ENCODE measurements at places on chromosomes 11 and 22. TPM values are rescaled to one million over a fixed set of nuclear protein-coding genes. Genes with fewer than 3 reads are reported as not detected.

DNA sequence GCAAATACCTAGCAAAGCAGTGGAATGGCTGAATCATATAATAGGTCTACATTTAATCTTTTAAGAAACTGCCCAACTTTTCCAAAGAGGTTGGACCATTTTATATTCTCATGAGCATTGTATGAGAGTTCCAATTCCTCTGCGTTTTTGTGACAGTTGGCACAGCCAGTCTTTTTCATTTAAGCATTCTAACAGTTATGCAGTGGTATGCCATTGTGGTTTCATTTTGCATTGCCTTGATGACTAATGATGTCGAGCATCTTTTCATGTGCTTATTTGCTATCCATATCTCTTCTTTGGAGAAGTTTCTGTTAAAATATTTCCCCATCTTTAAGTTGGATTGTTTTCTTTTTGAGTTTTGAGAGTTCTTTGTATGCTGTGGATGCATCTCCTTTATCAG lies 38.7 kb downstream of the EIF3F start:
- DNase-seq = no peak

GRCh38 chr22:22923930-22924329 lies 36.3 kb downstream of the IGLL5 start:
- no peak for DNase-seq

CCDC116 gene
- total RNA-seq = 0.13 TPM

DNA sequence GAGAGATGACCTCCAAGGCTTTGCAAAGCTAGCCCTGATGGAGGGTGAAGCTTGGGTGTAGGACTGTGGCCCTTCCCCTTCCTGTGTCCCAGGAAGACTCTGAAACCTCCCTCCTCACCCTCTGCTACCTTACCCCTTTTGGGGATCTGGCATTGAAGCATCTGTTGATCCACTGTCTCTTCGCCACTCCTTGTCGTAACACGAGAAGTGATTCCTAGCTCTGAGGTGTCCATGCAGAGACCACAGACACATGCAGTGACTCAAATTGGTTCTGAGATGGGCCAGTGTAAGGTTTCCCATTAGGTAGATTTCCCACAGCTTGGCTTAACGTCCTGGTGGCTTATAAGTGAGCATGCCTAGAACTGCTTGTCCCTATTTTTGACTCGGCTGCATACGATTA lies 101.4 kb downstream of the ZBTB16 start:
- DNase-seq = no peak

GAL gene
- total RNA-seq = not detected

- DNase-seq = no peak
These were observed 5.7 kb downstream of the UPK3A start for GRCh38 chr22:45290410-45290936.

DNA sequence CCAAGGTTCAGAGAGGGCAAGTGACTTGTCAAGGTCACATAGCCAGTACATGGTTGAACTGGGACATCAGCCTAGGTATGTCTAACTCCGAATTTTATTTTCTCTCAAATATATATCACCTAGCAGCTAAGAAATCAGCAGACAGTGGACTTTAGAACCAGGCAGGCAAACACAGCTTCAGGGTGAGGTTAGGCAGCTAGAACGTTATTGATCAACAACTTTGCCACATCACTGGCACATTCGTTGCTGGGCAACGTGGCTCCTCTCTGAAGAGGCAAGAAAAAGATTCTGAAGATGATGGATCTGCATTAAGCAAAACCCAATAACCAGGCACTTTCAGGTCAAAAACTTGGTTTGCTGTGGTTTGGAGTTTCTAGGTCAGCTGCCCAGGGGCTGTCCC lies 258.0 kb downstream of the KIRREL3 start:
- no peak for DNase-seq

GRCh38 chr11:128796270-128796669 lies 70.8 kb downstream of the KCNJ1 start:
- no peak for DNase-seq

GRCh38 chr22:40805699-40806203 lies 13.4 kb downstream of the SLC25A17 start:
- no peak for DNase-seq

MGAT3 gene
- 0.25 TPM for total RNA-seq

DNA sequence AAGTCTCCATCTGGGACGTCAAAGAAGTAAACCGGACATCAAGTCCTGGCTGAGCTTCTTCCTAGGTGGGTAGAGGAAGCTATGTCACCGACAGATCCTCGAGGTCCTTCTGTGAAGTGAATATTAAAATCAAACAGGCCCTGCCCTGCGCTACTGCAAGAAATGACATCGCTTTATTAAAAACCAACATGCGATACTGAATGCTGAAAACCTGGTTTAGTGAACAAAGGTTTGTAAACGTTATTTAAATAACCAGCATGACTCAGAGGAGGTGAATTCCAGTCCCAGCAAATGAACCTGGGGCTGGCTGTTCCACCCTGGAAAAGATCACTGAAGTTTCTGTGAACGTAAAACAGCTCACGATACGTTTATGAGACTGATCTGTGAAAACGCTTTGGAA lies 645 bp downstream of the RTCB start:
- DNase-seq = no peak

GRCh38 chr11:64720167-64720566 lies 2.8 kb downstream of the NRXN2 start:
- DNase-seq = no peak

ACR gene
- not detected for total RNA-seq

CXCR5 gene
- total RNA-seq = 15.0 TPM

TSKU gene
- not detected for total RNA-seq

SLC1A2 gene
- total RNA-seq = 0.12 TPM

GNAZ gene
- 44.1 TPM for total RNA-seq

CLDN5 gene
- total RNA-seq = 20.0 TPM

GGT1 gene
- 54.3 TPM for total RNA-seq

PTS gene
- 69.6 TPM for total RNA-seq

MS4A14 gene
- total RNA-seq = 0.60 TPM

DNA sequence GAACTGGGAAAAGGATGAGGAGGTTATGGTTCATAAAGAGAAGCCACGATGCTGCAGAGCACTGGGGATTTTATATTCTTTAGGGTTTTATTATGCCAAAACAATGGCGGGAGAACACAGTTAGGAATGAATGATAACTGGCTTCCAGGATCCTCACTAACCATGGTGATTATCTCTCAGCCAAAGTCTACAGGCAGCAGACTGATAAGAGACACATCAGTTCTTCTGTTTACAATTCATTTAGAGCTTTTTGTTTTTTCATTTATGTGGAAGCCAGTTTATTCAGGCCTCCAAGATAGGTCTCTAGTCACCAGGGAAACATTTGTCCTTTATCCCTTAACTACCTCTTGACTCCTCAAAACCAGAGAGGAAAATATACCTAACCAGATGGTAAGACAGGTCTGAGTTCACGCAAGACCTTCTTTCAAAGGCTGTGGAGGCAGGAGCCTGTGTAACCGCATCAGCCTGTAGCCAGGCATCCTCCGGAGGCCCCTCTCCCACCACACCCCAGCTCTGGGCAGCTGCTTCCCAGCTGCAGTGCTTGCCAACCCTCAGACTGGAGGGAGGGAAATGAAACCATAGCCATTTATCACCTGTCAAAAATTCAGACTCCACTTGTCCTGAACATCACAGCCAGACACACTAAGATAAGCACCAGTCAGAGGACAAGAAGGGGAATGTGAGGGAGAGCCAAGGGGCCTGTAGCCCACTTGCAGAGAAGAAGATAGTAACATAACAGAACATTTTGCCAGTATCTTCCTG lies 57.2 kb upstream of the FAM181B start:
- no peak for DNase-seq

DNA sequence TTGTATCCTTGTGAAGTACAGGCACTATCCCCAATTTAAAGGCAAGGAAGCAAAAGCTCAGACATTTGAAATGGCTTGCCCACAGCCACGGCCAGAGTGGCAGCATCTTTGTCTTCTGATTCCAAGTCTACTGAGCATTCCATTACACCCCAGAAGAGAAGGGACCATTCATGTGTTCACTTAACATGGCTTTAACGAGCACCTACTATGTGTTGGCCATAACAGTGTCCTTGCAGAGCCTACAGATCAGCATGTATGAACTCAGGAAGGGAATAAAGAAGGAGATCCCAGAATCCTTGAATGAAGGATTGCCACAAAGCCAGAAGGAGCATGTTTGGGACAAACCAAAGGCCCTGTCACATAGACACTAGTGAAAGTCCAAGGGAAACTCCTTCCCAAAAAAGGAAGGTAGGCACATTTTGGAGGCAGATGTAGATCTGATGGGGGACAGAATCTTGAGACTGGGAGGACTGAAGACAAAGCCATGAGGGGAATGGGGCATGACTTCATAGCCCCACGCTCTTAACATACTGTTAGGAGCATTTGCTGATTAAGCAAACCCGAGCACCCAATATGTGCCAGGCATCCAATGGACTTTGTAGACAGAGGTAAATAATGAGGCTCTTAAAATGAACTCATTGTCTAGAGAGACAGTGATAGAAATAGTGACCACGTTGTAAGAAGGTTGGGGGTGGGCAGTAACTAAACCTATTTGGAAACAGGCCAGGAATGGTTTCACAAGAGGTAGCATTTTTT lies 54.9 kb downstream of the P4HA3 start:
- no peak for DNase-seq

RTN4RL2 gene
- total RNA-seq = 0.23 TPM

DNA sequence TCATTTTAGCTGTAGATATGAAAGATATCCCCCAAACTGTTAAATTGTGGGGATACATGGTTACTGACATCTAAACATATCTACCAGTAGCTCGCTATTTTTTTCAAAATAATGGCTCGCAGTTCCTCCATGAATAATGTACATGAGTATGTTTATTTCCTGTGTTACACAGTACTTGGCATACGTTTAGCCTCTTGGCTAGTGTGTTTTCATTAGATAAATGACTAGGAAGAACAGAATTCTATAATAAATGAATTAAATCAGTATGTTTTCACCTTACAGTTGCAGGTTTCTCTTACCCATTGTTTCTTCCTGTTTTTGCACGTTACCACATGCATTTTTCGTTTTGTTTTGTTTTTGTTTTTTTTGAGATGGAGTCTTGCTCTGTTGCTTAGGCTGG lies 21.8 kb downstream of the RNF169 start:
- DNase-seq = no peak
